ENCODE measurements at places on chromosomes 3 and 15.

DNA sequence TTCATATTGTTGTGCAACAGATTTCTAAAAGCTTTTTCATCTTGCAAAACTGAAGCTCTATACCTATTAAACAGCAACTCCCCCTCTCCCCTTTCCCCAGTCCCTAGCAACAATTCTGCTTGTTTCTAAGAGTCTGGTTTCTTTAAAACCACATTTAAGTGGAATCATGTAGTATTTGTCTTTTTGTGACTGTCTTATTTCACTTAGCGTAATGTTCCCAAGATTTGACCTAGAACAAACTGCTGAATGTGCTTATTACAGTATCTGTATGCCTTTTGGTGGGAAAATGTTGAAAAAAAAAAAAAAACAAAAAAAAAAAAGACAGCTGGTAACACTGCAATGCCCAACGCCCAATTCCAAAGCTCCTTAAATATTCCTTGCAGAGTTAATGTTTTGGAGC, 19.5 kb upstream of the SPESP1 start:
- DNase-seq = no peak

DNA sequence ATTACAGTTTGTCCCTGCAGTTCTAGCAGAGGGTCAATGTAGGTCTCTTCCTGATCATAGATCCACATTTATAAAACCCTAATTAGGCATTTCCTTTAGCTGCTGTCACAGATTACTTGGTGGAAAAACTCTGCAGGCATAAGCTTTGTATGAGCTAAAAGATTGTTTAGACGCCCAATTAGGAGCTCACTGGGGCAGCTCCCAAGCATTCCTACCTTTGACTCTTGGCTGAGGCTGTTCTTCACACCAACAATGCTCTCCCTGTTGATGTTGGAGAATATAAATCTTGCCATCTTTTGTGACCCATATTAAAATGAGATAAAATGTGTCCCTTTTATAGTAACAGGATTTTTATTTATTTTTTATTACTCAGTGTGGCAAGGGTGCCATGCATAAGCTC, 148.3 kb upstream of the TRIM42 start:
- DNase-seq = no peak

- peak; percentile 27 for DNase-seq
These were observed 27.5 kb upstream of the MASP1 start for GRCh38 chr3:187318819-187319616.

- DNase-seq = no peak
These were observed 333.4 kb downstream of the NAALADL2 start for GRCh38 chr3:175192536-175192935.

- DNase-seq = peak; percentile 78
These were observed 22.4 kb downstream of the CIAO2A start for GRCh38 chr15:64070965-64071851.

DNA sequence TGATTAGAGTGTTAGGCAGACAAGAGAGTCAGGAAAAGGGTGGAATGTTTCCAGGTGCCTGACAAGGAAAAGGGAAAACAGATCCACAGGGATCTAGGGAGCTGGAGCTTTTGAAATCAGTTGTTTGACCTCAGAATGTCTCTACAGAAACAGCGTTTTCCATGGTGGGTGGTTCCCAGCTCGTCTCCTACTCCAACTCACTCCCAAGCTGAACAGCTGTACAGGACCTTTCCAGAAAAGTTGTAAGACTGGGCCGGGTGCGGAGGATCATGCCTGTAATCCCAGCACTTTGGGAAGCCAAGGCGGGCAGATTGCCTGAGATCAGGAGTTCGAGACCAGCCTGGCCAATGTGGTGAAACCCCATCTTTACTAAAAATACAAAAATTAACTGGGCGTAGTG, 55.7 kb upstream of the RYK start:
- DNase-seq = no peak

GRCh38 chr3:82354228-82354627, 592.8 kb upstream of the GBE1 start:
- no peak for DNase-seq
